ENCODE measurements at places on chromosomes 3 and 15.

GRCh38 chr15:28885630-28886430 lies at the start of gene APBA2:
TSS of gene APBA2 (plus strand) at chr15:28885974. CDS start at chr15:29053885, 167,911 bp downstream.
- DNase-seq, result no peak

DNA sequence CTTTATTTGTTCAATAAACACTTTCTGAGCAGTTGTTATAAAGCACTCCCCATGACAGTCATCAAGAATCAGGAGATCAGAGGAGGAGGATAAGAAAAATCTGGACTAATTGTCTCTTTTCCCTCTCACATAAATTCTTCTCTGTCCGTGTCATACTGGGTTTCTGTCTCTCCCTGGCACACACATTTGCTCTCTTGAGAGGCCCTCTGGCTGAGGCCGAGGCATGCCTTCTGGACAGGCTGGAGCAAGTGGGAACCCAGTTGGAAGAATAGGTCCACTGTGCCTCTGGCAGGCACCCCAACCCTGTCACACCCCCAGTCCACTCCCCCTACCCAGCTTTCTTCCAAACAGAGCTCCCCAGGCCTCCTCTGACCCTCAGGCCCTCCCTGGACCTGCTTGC lies 315.8 kb downstream of the UACA start:
- DNase-seq, result no peak

DNA sequence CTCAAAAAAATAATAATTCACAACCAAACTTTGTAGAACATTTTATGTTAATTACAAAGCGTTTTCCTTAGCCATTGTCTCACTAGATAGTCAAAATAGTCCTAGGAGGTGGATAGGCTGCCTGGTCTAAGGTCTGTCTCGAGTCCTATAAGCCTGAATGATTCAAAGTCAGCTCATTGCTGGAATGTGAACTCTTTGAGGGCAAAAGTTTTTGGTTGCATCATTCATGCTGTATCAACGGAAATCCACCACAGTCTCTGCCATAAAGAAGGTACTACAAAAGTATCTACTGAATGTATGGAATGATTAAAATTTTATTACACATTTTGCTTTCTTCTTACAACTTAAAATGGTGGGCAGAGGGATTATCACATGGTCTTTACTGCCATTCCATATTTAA lies 387.3 kb upstream of the RARB start:
- no peak for DNase-seq

- peak; percentile 23 for DNase-seq
These were observed 145.8 kb upstream of the THRB start for GRCh38 chr3:24640330-24640877.

- DNase-seq, result no peak
These were observed 69.6 kb downstream of the SEMA5B start for GRCh38 chr3:122957707-122958689.

DNA sequence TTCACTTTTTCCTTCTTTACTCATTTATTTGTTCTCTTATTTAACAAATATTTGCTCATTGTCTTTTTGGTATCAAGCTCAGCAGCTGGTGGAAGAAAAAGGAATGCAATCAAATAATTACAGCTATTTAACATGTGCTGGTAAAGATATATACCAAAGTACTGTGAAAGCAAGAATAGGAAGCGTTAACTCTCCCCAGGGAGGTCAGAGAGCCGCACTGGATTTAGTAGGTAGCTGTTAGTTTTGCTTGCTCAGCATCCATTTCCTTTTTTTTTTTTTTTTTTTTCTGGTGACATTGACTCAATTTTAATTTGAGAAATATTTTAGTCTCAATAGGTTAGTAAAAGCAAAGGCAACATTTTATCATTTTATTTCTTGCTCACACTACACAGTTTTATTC lies 308.5 kb upstream of the MDFIC2 start:
- DNase-seq, result no peak

DNA sequence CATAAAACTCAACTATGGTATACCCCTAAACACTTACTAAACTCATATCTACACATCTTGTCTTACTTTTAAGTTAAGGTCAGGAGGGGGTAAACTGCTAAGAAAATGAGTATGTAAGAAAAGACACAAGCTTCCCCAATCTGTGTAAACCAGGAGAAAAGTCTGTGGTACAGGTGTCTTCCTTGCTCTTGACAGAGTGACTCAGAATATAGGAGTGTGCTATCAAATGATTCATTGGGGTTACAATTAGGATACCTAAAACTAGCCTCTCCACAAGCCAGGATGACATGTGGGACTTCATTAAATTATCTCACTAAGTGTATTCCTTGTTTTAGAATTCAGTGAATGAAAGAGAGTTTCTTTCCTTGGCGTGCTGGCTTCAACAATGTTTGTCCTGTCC lies 274.8 kb downstream of the BBX start:
- DNase-seq, result no peak

DNA sequence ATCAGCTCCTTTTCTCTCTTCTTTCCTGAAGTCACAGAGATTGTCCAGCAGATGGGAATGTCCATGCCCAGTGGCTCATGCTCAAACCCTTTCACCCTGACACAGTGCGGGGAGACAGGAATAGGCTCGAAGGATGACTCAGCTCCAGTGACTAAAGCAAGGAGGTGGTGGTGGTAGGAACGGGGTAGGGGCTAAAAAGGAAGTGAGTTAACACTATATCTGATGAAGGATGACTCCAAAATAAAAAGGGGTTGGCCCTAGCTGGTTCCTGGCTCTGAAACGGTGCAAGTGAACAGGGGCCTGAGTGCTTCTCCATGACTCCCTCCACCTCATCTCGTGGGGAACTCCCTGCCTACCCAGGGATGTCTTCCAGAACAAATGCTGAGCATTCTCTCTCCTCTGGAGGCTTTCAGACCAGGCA lies 167.4 kb upstream of the LPP start:
- peak; percentile 49 for DNase-seq

- DNase-seq, result no peak
These were observed 199.3 kb upstream of the GOLIM4 start for GRCh38 chr3:168295027-168295426.

DNA sequence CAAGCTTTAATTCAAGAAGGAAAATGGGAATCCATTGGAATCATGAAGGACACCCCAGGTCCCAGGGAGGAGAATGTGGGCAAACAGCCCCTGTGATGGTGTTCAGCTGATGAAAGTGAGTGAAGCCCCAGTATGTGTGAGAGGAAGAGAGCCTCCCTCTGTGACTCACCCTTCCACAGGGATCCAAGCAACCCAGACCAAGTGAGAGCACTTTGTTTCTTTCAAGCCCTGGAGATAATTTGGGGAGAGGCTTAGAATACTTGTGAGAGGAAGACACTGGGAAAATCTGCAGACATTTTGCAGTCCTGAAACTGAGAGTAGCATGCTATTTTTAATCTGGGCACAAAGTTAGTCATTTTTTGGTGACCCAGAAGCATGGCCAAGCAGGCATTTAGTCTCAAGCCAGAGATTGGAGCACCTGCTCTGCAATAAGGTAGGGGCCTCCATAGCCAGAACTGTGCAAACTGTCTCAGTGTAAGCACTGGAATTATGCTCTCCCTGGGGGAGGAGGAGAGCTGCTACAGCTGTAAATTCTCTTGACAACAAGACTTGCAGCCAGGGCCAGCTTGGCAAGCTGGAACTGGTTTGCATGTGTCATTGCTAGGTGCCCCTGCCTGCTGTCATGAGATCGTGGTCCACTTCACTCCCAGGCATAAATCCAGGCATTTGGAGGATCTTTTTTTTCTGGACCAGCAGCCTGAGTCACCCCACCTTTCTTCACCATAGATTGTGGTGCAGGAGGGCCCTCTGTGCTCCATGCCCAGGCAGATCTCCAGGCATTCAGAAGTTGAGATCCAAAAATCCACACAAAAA lies 537.8 kb upstream of the DPPA4 start:
- DNase-seq, result no peak

DNA sequence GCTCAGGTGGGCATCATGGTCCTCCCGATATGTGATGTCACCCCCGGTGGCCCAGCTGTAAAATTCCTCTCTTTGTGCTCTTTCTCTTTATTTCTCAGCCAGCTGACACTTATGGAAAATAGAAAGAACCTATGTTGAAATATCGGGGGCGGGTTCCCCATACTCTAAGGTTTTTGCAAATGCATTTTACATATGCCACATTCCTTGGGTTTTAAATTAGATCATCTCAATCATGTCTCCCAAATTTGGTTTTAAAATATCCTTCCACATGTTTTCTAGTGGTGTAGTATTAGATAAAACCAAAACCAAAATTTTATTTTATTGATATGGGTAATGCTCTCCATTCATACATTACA lies 4.4 kb upstream of the TMEM62 start:
- DNase-seq, result no peak

- DNase-seq, result no peak
These were observed 12.8 kb downstream of the APOD start for GRCh38 chr3:195570912-195571311.

GRCh38 chr3:29761517-29761916 lies 480.6 kb downstream of the RBMS3 start:
- DNase-seq, result no peak

DNA sequence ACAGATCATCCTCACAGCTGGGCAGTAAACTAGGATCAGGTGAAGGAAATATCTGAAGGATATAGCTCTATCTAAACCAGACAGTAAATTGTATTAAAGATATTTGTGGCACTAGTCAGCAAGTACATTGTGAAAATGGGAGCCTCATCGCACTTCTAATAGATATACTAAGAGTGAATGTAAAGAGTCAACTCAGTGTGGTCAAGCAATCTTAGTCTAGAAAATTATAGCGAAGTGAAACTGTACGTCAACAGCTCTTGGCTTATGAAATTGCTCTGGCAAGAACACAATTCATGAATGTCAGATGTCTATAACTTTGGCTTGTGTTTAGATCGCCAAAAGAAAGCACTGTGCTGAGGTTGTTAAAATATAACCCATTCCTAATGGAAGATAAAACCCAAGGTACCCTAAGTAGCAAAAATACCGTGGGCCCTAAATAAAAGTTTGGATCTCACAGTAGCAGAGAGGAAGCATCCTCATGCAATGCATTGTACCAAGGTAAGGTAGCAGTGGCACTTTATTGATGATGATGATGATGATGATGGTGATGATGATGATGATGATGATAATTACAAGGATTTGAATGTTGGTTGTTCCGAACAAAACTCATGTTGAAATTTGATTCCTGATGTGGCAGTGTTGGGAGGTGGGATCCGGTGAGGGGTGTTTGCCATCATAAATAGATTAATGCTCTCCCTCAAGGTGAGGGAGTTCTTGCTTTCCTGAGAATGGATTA lies 228.5 kb downstream of the UNC13C start:
- no peak for DNase-seq

DNA sequence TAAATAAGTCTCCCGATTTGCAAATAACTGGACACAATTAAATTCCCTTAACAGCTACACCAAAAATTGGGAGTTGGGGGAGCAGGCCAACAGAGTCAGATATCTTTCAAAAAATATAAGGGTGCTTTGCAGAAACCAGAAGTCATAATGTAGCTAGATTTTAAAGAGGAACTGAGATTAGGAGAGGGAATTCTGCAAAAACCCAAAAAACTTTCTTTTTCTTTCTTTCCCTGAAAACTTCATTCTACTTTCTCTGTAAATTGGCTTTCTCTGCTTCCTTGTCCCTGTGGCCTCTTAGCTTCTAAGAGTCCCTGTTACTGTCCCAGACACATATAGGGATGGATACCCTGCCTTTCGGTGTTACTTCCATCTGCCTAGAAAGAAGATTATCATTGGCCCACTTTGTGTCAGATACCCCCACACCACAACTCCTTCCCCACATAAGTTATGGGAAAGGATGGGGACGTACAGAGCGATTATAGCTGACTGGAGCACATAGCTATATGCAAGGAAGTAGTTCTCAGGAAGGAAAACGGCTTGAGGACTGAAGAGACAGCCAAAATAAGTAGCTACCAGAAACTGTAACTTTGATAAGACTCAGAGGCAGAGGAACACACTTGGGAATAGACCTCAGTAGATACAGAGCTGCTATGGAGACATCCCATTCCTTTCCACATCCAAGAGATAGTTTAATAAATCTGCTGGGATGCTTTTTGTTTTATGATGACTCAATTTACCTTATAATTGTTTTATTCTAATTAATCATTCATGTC lies 129.1 kb upstream of the TGFBR2 start:
- DNase-seq, result no peak

- DNase-seq, result no peak
These were observed 200.2 kb upstream of the LINGO1 start for GRCh38 chr15:77832874-77833273.

DNA sequence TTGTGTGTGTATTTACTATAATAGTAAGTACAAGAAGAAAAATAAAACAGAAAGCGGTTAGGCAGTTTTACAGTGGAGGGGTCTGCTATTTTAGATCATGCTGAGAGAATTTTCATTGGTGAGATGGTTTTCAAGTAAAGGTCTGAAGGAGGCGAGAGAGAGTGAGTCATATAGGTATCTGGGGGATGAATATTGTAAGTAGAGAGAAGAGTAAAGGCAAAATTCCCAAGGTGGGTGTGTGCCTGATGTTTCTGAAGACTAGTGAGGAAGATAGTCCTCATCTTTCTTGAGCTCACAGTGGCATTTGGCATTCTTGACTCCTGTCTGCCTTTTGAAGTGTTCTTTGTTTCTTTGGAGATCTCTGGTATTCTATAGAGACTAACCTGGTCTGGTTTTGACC lies 38.6 kb downstream of the CRYBG3 start:
- DNase-seq, result no peak

DNA sequence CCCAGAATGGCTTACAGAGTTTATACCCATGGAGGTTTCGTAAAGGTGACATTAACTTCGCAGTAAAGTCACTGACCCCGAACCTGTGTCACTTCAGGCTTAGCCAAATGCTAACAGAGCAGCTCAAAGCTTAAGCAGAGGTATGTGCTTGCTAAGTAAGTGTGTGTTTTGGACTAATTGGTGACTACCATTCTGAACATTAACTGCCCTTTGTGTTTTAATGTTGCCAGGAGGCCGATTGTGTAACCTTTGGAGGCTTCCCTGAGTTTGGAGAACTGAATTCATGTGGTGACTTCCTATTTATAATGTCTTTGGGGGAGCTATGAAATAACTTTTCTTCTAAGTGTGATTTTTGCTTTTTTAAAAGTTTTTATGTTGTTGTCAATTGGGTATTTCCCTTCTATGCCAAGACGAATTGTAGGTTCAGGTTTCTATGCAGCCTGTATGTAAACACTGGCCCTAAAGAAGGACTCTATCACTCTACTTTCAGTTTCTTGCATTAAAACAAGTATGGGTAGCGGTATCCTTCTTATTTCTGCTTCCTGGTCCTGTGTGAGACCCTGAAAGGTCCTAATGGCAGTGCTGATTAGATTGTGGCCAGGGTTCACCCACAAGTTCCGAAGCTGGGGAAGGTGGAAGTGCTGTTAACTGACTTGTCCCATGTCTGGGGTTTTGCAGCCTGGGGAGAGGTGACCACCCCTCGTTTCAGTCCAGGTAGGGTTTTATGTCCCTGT lies 86.3 kb downstream of the IGF1R start:
- no peak for DNase-seq

GRCh38 chr3:58837141-58837843 lies 170.7 kb upstream of the FAM3D start:
- no peak for DNase-seq

- DNase-seq, result no peak
These were observed 55.9 kb upstream of the POMGNT2 start for GRCh38 chr3:43161684-43162229.

DNA sequence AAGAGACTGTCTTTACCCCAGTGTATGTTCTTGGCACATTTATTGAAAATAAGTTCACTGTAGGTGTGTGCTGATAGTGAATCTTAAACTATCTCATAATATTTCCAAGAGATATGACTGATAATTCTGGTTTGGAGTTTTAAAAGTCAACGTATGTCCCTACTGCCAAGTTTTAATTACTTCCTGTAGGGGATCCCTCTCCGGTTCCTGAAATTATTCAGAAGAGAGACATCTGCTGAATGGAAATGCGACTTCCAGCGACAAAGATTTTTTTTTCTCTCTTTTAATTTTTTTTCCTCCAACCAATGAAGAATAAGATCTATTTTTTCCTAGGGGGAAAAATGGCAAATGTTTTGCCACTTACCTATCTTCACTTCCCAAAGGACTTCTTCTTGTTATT lies 498.9 kb upstream of the TGFBR2 start:
- no peak for DNase-seq
